Suppressor macrophage treated with lipopolysaccharide for 4 hours (primary cell): ENCODE measurements at places on chromosomes 5 and 9.

DNA sequence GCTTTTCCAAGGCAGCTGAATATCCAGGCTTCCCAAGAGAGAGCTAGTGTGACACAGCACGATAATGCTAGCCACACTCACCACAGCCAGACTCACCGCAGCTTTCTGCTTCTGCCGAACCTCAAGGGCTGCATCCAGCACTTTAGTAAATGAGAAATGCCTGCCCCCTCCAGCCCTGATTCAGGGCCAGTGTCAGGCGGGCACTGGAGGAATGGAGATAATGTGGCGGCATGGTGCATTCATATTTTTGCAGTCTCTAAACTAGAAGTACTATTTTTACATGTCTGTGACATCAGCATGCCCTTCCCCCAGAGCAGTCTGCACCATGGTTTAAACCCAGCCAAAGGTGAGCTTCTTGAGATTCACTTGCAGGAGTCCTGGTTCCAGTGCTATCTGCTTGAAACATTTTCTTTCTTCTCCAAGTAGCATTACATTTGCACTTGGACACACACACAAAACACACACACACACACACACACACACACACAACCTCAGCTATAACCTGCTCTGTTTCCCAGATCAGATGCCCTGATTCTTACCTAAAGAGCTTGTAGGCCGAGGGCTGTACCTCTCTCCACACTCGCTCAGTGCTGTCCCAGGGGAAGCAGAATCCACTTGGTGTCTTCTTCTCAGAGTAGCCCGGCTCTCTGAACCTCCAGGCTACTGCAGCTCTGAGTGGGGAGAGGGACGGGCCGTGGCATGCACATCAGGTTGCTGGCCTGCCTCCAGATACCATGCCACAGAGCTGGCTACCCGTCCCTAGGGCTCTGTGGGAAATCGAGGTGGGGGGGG is at the start of gene FGF1:
Gene FGF1 (minus strand): TSS at position 673 of the 792 bp plus-strand sequence. CDS start 71,963 bp downstream, outside the sequence.
- DNase-seq, result no peak

GRCh38 chr9:105662184-105663104 is at the start of gene TAL2:
TSS of gene TAL2 (plus strand) at chr9:105662457. CDS start at chr9:105662497, 40 bp downstream.
- DNase-seq, result no peak

- DNase-seq, result no peak
These were observed 52.6 kb downstream of the ALDH7A1 start for GRCh38 chr5:126542441-126542840.

DNA sequence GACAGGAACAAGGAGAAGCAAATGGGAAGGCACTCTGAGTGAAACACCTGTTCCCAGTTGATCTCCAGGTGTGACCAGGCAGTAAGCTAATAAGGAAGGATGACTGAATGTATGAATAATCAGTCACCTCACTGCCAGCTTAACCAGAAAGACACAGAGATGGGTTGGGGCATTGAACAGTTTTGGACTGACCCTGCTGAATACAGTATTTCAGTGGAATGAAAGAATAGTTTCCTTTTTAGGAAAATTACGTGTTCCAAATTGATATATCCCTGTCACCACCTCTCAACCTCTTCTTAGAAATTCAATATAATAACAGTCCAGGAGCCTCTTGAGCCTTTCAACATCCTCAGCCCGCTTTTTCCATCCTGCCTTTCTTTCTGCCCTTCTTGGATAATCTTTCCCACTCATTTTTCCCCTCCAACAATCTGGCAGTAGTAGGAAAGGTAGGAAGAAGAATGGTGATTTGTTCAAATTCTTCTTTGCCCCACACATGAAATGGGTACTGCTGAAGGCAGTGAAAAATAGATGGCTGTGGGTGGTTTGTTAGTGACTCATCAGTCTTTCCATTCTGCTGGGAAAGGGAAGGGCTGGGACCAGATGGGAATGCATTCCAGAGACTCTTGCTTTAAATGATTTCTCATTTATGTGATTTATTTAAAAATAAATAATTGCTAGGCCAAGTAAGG is 117.9 kb downstream of the ZSWIM6 start:
- DNase-seq, result peak; percentile 7

GRCh38 chr9:104934691-104935500 is 6.9 kb upstream of the ABCA1 start:
- DNase-seq, result no peak

DNA sequence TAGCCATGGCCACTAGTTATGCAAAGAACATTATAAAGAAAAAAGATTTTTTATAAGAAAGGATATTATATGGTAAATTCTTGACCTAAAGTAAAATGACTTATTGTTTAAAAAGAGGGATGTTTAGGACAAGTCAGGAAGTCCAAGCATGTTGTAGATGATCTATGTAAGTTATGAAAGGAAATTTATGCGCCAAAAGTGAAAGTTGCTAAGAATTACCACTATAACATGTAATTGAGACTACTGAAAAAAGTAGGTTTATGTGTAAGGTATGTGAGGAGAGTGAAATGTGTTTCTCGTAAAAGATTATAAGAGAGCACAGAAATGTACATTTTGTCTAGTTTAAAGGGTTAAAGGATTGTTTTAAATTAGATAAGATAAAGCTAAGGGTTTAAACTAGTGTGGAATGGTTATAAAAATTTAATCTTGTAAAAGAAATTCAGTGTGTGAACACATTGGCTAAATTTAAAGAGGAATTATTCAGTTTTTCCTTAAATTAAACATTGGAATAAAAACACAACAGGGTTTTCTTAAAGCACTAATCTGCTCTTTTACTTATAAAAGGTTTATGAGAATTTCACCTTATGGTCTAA is 1100.4 kb upstream of the EDIL3 start:
- no peak for DNase-seq

- no peak for DNase-seq
These were observed 291.6 kb upstream of the C9orf72 start for GRCh38 chr9:27864644-27865438.

GRCh38 chr9:2215921-2216441 is 200.8 kb downstream of the SMARCA2 start:
- DNase-seq, result no peak

- DNase-seq, result no peak
These were observed 395 bp downstream of the DRD1 start for GRCh38 chr5:175443514-175444059.

DNA sequence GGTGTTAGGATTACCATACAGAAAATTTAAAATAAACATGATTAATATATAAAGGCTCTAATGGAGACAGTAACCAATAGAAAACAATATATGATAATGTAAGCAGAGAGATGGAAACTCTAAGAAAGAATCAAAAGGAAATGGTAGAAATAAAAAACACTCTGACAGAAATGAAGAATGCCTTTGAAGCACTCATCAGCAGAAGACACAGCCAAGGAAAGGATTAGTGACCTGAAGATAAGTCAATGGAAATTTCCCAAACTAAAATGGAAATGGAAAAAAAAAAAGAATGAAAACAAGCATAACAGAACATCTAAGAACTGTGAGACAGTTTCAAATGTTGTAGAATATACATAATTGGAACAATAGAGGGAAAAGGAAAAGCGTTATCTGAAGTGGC is 302.6 kb downstream of the DRD1 start:
- no peak for DNase-seq

GRCh38 chr5:175617447-175617846 is 40.4 kb upstream of the HRH2 start:
- peak; percentile 17 for DNase-seq

DNA sequence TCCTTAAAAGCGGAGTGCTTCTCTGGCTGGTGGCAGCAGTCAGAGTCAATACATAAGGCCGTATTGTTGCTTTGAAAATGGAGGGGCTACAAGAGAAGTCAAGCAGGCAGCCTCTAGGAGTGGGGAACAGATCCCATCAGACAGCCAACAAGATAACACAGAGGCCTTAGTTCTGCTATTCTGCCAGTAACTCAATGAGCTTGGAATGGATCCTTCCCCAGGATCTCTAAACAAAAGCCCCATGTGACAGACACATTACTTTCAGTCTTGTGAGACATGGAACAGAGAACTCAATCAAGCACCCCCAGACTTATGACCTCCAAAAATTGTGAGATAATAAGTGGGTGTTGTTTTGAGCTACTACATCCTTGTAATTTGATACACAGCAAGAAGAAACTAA is 158.6 kb downstream of the RFX3 start:
- no peak for DNase-seq

DNA sequence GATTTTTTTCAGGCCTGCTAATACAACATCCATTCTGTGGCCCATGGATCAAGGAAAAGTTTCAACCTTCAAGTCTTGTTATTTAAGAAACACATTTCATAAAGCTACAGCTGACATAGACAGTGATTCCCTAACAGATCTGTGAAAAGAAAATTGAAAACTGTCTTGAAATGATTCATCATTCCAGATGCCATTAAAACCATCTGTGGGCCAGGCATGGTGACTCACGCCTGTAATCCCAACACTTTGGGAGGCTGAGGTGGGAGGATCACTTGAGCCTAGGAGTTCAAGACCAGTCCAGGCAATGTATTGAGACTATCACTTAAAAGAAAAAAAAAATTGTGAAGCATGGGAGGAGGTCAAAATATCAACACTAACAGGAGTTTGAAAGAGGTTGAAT is 6.0 kb downstream of the RAPGEF6 start:
- peak; percentile 23 for DNase-seq

DNA sequence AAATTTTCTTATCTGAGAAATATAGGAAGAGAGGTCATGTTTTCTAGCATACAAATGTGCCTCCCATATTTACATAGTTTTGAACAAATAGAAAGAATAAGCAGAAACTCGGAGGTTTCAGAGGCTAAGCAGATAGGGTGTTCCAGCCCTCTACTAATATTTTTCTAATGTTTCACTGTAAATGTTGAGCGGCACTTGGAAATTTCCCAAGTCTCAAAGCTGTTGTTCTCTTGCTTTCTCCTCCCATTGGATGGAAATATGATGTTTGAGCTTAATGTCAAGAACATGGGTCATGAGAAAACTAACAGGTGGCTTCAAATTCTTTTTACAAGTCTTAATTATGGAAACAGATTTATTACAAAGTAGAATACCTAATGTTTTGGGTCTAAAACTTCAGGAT is 5.1 kb downstream of the SPINK1 start:
- no peak for DNase-seq

DNA sequence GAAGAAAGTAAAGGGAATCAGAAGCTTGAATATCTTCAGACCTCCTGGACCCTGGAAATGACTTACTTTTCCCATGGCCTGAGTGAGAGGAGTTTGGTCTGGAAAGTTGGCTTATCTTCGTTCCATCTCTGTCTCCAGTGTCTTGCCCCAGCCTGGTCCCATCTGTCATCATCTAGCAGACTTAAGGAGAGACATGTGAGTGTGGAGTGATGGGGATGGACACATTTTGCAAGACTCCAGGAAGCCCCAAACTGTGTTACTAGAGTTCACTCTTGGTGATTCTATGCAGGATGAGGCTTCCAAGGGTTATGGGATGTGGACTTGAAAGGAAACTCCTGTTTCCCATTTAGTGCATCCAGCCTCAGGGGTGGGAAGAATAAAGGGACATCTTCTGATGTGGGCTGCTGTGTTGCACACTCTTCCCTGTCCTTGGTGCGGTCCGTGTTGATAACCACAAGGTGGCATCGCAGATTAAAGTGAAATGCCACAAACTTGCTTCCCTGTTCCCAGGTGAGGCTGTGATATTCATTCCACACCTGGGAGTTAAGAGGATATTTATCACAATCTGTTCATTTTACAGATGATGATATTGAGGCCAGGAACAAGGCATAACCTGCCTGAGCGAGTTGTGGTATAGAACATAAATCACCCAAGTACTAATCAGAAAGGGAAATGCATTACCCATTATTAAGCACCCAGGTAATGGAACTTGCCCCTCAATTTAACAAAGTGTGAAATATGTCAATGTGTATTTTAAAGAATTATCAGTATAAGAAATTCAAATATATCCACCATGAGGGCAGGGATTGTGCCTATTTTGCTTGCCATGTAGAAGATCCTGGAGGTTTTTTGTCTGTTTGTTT is 269.9 kb upstream of the PAPPA start:
- DNase-seq, result no peak

DNA sequence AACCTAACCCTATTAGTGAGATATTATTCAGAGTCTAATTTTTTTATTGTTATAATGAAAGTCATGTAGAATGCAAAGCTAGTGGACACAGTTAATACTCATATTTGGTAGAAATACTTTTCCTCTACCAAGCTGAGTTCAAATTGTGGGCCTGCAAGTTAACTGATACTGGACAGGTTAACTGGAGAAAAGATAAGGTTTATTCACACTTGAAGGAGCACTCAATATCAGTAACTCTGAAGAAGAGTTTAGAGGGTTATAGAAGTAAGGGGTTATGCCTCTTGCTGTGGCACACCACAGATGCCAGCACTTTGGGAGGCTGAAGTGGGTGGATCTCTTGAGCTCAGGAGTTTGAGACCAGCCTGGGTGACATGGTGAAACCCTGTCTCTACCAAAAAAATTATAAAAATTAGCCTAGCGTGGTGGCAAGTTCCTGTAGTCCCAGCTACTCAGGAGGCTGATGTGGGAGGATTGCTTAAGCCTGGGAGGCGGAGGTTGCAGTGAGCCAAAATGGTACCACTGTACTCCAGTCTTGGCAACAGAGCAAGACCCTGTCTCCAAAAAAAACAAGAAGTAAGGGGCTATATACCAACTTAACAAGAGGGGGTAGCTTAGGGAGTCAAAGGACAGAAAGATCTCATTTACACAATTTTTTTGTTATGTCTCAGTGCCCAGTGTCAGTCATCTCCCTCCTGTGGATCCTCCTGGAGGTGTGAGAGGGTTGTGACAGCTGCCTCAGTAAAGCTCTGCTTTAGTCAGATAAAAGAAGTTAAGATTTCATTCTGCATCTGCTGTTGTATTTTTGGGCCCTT is 121.2 kb upstream of the GRHPR start:
- DNase-seq, result no peak

GRCh38 chr5:76337953-76338451 is 65.1 kb upstream of the IQGAP2 start:
- peak; percentile 51 for DNase-seq

GRCh38 chr5:125176005-125176390 is 429.6 kb upstream of the ZNF608 start:
- no peak for DNase-seq

GRCh38 chr5:60209146-60209840 is 315.8 kb upstream of the PDE4D start:
- DNase-seq, result peak; percentile 44

- DNase-seq, result no peak
These were observed 555.6 kb downstream of the RAB3C start for GRCh38 chr5:59138509-59138908.

DNA sequence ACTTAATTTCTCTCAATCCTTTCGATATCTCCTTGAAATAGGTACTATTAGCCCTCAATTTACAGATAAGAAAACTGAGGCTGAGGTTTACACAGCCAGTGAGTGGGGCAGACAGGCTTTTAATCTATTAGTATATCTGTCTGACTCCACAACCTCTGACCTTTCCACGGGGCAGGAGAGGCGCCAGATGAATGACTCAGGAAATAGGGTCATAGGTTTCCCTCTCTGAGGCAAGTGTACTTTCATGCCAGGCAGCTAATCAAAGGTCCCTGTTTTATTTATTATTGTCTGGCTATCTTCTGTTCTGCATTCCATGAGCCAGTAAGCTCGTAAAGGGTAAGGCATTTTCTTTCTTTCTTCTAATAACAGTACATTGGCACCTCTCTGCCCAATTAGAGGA is 79.6 kb upstream of the KLF4 start:
- DNase-seq, result no peak
